ENCODE measurements at places on chromosomes 4 and X.

DNA sequence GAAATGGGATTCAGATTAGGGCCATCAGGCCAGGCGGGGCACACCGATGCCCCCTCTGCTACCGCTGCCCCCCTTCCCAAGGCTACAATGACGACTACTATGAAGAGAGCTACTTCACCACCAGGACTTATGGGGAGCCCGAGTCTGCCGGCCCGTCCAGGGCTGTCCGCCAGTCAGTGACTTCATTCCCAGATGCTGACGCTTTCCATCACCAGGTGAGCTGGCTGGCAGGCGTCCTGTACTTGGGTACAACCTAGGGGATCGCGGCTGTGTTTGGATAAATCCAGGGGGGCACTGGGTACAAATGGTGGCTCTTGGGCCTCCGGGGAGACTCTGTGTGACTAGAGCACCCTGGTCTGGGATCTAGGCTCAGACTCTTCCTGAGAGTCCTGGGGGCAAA, 1.1 kb downstream of the EMD start:
- DNase-seq, result no peak

GRCh38 chr4:6393544-6394475, 78.6 kb downstream of the PPP2R2C start:
- no peak for DNase-seq

DNA sequence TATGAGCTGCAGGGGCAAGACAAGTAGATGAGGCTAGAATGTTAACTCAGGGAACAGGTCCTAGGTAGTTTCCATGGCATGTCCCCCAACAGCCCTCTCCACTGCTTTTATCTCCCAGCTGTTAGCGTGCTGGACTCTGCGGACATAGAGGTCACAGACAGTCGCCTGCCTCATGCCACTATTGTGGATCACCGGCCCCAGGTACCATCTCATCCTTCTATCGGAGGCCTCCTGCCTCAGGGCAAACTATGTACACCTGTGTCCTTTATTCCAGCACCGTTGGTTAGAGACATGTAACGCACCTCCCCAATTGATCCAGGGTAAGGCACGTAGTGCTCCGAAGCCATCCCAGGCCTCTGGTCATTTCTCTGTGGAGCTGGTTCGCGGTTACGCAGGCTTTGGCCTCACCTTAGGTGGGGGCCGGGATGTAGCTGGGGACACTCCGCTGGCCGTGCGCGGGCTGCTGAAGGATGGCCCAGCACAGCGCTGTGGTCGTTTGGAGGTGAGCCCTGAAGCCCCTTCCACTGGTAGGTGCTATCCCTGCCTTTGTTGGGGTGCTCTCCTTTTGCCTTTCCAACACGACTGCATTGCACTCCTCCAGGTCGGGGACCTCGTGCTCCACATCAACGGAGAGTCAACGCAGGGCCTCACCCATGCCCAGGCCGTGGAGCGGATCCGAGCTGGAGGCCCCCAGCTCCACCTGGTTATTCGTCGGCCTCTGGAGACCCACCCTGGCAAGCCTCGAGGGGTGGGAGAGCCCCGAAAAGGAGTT, 2.2 kb downstream of the MAGIX start:
- no peak for DNase-seq

DNA sequence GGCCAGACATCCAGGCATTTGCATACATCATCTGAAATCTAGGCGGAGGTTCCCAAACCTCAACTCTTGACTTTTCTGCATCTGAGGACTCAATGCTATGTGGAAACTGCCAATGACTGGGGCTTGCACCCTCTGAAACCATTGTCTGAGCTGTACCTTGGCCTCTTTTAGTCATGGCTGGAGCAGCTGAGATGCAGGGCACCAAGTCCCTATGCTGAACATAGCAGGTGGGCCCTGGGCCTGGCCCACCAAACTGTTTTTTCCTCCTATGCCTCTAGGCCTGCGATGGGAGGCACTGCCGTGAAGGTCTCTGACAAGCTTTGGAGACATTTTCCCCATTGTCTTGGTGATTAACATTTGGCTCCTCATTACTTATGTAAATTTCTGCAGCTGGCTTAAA, 22.7 kb downstream of the PBDC1 start:
- DNase-seq, result no peak

DNA sequence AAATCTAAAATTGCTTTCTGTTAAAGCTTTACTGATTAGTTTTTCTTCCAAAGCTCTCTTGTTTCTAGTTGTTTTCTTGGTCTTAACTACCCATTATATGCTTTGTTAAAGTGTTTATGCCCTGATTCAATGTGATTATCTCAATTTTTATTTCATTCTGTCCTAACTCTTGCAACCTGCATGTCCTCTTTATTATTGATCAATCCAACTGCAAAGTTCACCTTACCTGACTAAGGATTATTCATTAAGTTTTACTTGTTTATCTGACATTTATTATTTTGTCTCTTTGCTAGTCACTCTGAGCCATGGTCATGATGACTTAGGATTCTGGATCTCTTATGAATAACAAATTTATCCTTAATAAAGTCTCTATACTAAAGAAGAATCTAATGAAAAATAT, 15.8 kb downstream of the UGT2B10 start:
- no peak for DNase-seq

DNA sequence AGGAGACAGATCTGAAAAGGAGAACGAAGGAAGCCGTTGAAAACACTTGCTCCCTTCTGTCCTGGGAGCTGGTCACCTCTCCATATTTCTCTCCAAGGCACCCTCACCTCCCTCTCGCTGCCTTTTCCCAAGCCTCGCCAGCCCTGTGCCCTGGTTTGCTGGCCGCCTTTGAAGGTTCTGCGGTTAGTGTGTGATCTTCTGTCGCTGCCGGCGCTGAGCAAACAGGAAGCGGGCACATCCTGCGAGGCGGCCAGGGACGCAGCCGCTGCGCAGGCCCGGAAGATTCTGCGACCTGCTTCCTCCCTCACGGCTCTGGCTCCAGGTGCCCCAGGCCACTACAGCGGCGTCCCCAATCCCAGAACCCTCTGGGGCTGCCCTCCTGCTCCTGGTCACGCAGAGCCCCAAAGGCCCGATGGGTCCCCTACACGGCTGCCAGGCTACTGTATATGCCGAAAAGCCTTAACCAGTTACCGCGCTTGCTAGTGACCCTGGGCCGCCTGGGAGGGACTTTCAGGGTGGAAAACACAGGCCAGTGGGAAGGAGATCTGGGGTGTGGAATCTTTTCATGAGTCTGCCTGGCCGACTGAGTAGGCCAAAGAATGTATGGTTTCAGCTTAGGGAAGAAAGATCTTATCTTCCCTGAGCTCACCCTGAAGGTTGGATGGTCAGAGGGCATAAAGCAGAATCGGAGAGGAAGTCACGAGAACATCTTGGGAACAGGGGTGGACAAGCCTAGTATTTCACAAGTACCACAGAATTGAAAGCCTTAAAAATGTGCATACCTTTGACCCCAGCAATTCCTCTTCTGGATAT, 2.3 kb upstream of the SASH3 start:
- no peak for DNase-seq

DNA sequence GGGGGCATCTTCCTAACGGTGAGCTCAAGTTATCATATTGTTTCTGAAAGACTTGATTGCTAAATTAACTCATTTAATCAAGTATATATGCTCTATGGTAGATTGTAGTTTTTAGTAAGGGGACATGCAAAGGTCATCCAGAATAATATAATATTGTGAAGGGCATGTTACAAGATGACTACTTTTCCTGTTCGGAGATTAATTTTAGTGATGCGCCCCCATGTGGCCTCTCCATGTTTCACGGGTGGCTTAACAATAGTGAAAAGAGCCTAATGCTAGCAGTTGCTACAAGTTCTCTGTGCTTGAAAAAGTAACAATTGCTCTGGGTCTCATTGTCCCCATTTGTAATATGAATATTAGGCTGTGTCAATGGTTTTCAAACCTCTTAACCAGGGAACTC, 12.2 kb downstream of the SMPX start:
- no peak for DNase-seq
